ENCODE measurements at places on chromosomes 16 and 17.

GRCh38 chr17:80790021-80790765, 201.4 kb upstream of the CHMP6 start:
- no peak for DNase-seq

GRCh38 chr16:68078701-68079375, 6.3 kb upstream of the NFATC3 start:
- no peak for DNase-seq

- no peak for DNase-seq
These were observed 4.6 kb upstream of the PLK1 start for GRCh38 chr16:23673971-23674614.

- DNase-seq, result peak; percentile 32
These were observed 696.9 kb downstream of the WWOX start for GRCh38 chr16:78796221-78796866.

DNA sequence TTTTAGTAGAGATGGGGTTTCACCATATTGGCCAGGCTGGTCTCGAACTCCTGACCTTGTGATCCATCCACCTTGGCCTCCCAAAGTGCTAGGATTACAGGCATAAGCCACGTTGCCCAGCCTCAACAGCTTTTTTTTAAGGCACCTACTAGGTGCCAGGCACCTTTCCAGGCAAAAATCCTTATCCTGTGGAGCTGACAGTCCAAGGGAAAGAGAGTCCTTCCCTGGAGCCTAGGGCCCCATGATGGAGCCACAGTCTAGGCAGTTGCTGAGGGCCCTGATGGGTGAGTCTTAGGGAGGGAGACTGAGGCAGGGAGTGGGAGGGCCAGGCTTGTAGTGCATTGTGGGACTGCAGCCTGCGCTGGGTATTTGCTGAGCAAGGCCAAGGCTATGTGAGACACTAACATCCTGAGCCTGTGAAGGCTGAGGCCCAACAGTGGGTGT, 79.6 kb upstream of the TOB1 start:
- no peak for DNase-seq

GRCh38 chr17:14553847-14554246, 253.0 kb downstream of the HS3ST3B1 start:
- no peak for DNase-seq

DNA sequence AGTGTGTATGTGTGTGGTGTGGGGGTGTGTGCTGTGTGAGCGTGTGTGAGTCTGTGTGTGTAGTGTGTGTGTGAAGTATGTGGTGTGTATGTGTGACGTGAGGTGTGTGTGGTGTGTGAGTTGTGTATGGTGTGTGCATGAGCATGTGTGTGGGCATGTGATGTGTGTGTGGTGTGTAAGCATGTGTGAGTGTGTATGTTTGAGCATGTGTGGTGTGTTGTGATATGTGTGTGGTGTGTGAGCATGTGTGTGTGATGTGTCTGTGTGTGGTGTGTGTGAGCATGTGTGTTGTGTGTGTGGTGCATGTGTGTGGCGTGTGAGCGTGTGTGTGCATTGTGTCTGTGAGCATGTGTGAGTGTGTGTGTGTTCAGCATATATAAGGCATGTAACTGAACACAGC, 20.9 kb downstream of the MAPT start:
- DNase-seq, result no peak

DNA sequence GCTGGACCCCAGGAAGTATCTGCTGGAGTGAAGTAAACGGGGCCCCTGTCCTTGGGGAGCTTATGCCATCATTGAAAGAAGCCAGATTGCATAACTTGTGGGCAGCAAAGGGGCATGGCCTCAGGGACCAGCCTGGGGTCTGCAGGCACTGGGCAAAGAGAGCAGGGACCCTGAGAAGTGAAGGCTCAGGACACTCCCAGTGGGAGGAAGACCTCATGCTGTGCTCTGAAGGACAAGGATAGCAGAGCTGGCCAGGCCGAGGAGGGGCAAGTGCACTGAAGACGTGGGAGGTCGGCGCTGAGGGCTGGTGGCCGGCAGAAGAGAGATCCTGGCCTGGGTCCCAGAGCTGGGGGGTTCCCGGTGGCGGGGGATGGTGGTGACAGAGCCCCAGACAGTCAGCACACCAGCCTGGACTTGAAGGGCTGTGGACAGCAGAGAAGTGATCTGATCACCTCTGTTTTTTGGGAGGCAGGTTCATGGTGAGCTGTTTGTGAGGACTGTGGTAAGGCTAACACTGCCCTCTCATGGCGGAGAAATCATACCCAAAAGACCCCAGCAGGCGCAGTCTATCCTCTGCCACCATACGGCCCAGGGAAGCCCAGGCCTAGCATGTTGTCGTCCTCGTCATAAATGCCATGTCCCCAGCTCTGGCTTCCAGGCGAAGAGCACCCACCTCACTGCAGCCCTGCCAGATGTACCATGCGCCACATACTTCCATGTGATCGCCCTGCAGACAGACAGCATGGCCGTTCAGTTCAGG, 7.1 kb upstream of the CNP start:
- peak; percentile 16 for DNase-seq

DNA sequence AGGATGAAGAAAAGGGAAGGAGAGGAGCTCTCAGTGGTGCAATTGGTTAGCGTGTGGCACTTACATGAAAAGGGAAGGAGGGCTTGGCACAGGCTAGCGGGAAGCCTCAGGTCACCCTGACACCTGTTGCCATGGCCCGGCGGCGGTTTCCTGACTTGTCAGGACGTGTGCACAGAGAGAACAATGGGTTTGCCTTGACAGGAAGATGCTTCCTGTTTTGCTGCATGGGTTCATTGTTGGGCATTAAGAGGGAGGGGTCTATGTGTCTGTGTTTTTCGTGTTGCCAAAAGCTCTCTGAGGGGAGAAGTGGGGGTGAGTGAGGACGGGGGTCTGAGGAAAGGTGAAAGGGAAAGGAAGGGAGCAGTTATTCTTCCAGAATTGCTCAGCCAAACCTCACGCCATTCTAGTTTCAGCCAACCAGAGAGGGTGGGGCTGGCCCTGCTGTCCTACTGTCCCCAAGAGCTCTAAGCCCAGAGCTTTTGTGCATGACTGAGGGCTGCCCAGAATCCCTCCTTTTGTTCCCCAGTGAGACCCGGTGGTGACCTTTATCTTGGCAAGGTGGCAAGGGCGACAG, 17.1 kb upstream of the CCR7 start:
- no peak for DNase-seq

DNA sequence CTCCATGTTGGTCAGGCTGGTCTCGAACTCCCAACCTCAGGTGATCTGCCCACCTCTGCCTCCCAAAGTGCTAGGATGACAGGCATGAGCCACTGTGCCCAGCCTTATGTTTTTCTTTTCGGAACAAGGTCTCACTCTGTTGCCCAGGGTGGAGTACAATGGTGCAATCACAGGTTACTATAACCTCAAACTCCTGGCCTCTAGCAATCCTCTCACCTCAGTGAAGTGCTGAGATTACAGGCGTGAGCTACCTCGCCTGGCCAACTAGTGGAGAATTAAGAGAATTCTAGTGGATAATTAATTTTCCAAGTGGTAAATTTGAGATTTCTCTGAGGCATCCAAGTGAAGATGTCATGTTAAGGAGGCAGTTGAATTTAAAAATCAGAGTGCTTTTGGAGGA, 2.9 kb upstream of the FBXO47 start:
- no peak for DNase-seq

DNA sequence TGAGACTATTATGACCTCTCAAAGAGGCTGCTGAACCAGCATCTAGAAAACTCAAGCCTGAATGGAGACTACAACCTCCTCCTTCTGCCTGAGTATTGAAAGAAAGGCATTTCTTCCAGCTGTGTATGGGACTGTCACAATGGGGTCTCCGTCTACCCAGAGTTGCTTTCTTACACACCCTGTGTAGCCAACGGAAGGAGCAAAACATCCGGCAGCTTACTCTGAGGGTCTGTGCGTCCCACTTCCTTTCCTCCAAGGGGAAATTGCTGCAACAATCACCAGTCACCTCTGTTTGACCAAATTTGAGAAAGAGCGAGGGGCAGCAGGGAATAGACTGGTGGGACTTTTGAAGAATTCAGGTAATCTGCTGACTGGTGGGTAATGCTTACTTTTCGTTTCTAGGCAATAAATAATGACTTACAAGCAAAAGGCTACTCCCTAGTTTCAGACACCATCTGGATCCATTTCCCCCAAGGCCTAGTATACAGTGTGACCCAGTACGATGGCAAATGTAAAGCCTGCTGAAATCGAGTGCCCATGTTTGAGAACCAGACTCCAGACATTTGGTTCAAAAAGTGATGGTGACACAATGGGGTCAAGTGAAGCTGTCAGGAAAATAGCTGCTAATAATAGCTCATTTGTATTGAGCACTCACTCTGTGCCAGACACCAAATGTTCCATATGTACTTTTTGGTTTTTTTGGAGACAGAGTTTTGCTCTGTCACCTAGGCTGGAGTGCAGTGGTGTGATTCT, 81.7 kb downstream of the YPEL2 start:
- no peak for DNase-seq

DNA sequence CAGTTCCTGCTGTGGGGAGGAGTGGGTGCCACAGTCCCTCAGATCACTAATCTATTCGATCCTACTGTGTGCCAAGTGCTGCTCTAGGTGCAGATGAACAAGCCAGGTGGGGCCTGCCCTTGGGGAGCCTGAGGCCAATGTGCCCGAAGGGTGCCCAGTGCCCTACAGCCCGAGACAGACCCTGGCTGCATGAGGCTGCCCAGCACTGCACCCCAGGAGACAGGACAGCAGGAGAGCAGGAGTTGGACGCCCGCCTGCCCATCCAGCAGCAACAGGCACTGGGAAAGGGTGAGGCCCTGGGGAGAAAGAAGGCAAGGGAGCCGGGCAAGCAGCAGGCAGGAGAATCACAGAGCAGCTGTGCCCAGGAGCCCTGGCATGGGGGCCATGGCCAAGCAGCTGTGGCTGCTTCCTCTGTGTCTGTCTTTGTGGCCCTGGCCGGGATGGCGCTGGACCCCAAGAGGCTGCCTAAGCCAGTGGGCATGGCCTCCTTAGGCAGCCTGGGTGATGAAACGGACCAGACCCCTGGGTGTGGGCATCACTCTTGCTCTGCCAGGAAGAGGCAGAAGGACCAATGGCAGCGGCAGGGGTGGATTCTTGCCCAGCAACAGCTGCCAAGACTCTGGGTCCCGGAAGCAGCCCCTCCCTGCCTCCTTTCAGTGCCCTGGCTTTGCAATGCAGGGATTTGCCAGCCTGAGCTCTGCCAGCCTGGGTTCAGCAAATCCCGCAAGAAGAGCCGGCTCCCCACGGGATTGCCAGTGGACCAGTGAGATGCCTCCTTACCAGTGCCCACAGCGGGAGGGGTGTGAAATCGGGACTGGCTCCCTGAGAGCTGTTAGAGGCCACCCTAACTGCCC, 179.6 kb upstream of the TNRC6C start:
- DNase-seq, result no peak

- DNase-seq, result no peak
These were observed 131.9 kb upstream of the ZFHX3 start for GRCh38 chr16:73179705-73180331.

GRCh38 chr17:56142781-56143180, 10.5 kb upstream of the ANKFN1 start:
- no peak for DNase-seq

- DNase-seq, result no peak
These were observed 194.2 kb upstream of the TBX2 start for GRCh38 chr17:61205401-61205800.

DNA sequence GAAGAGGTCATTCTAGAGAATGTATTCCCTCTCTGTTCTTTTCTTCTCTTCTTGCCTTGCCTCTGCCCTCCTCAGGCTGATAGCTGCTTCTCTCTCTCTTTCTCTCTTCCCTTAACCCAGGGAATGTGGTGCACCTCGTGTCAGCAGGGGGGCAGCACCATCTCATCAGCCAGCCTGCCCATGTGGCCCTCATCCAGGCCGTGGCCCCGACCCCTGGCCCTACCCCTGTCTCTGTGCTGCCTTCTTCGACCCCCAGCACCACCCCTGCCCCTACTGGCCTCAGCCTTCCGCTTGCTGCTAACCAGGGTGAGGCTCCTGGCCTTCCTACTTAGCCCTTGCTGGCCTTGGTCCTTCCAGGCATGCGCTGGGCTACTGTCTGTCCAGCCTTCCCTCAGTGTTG, 23.5 kb downstream of the SRCAP start:
- no peak for DNase-seq

GRCh38 chr17:12457493-12457892, 208.2 kb upstream of the MYOCD start:
- no peak for DNase-seq

- DNase-seq, result no peak
These were observed 736 bp downstream of the APPBP2 start for GRCh38 chr17:60525328-60525684.

GRCh38 chr17:30208214-30208613, 27.3 kb downstream of the SLC6A4 start:
- no peak for DNase-seq

DNA sequence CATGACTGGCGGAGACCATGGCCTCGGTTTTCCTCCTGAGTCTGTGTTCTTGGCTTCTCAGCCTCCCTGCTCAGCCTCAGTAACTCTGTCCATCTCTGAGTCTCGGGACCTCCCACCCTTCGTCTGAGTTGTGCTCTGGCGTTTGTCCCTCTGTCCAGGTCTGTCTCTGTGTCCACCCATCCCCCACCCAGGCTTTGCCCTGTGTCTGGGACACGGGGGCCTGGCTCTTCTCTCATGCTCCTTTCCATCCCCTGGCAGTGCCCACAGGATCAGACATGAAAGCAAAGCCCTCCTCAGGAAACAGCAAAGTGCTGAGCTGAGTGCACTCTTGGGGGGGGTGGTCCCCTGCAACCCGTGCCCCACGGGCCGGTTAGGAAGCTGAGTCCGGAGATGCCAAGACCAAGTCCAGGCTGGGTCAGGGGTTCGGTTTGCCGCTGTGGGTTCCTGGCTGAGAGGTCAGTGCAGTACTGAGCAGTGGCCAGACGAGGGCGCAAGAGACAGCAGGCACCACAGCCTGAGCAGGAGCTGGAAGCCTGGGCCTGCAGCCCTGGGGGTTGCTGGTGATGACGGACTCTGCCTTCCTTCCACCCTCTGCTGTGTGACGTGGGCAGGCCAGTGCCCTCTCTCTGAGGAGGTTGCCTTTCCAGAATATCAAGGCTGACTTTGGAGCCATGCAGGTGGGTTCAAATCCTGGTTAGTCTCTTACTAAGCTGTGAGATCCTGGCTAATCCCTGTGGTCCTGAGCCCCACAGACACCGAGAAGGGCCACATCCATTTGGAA, 2.5 kb downstream of the P2RX1 start:
- peak; percentile 40 for DNase-seq

DNA sequence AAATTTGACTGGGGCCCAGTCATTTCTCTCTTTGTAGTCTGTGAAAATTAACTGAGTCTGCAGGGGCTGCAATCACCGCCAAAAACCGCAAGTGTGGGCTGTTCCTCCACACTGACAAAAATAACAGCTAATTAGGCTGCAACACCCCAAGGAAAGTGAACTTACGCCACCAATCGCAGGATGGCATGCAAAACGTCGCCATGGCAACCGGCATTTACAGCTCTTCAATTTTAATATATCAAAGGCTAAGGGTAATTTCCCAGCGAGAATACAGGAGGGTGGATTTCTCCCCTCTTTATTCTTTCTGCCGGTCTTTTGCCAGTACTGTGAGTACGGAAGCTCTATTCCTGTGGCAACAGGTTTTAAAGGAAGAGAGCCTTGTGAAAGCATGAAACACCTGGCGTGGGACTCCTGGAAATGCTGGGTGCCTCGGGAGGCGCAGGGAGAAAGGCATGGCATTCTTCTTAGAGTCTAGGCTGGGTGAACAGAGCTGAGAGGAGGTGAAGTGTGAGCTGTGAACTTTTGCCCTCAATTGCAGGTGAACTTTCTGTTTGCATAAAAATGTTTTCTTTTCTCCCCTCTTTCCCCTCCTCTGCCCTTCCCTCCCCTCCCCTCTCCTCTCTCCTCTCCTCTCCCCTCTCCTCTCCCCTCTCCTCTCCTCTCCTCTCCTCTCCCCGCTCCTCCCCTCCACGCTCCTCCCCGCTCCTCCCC, 399.7 kb downstream of the XYLT1 start:
- no peak for DNase-seq
